ENCODE measurements at places on chromosomes 11 and 22.

GRCh38 chr11:70205049-70205725, 2.1 kb downstream of the FADD start:
- no peak for DNase-seq

DNA sequence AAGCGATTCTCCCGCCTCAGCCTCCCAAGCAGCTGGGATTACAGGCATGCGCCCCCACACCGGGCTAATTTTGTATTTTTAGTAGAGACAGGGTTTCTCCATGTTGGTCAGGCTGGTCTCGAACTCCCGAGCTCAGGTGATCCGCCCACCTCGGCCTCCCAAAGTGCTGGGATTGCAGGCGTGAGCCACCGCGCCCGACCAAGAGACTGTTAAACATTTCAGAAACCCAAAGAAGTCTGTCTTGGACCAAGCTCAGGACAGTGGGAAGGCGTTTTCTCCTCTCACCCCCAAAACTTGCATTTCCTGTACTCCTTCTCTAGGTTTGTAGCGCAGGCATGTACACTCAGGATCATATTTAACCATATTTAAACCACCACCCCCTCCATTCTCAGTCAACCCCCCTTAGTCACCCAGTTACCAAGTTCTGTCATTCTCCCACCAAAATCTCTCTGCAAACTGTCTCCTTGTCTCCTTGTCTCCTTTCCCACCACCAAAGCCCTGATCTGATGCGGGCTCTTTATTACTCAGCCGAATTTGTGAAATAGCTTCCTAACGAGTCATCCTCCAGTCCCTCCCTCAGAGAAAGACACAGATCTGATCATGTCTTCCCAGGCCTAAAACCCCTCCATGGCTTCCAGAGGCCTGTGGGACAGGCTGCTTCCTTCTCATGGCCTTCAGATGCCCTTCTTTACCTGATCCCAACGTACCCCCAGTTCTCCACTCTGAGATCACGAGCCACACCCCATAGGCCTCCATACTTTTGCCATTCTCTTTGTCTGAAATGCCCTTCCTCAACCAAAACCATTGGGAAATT, 29.0 kb upstream of the CREB3L1 start:
- no peak for DNase-seq

- no peak for DNase-seq
These were observed 75.6 kb upstream of the HORMAD2 start for GRCh38 chr22:30004694-30005093.

DNA sequence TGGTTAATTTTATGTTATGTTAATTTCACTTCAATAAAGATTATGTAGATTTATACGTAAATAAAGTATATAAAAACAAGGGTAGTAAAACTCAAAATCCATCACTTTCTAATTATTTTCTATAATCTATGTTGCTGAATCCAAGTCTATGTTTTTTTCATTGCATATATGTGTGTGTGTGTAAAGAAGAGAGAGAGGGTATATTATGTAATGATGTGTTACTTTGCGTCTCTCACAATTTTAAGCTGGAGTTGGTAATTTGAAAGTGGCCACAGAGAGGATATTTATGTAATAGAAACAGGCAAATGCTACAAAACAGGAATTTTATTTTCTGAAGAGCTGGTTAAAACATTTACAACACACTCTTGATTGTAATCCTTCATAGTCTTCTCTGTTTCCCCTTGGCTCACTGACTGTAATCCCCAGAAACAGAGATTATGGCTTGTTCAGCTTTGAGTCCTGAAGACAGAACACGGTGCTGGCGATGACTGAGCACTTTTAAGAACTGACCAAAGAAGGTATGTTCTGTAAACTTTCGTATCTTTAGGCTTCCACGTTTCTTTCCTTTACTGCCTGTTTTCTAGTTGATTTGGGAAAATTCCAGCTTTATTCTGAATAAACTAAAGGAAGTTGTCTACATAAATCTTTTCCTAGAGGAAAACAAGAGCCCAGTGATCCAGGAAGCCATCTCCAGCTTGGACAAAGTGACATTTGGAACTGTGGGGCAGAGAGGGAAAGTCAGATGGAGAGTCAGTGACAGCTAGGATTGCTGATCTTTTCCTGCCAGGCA, 43.6 kb downstream of the OR2AG2 start:
- DNase-seq: no peak

DNA sequence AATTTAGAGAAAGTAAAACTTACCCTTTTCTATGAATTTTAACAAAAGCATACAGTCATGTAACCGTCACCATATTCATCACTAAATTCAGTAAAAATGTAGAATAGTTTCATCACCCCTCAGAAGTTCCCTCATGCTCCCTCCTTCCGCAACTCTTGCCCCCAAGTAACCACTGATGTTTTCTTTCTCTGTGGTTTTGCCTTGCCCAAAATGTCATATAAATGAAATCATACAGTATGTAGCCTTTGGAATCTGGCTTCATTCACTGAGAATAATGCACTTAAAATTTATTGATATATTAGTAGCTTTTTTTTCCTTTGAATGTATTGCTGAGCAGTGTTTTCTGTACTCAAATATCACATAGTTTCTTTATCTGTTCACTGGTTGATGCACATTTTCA, 60.1 kb downstream of the DCUN1D5 start:
- no peak for DNase-seq

DNA sequence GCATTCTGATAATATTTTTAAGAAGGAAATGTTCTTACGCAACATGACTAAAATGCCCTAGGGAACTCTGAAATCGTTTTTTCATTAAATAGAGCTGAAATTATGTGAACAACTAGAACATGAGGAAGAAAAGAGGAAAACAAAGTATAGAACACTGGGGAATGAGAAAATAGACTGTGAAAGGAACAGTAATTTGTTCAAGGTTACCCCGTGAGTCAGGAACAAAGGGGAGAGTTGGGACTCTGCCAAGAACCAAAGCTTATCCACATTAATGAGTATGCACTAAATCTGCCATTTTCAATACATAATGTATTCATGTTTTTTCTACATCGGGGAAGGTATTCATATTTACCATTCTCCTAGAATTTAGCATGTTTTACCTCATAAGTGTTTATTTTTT, 961.8 kb upstream of the CCDC90B start:
- DNase-seq: no peak

GRCh38 chr11:82936261-82936660, 34.7 kb downstream of the DDIAS start:
- no peak for DNase-seq

DNA sequence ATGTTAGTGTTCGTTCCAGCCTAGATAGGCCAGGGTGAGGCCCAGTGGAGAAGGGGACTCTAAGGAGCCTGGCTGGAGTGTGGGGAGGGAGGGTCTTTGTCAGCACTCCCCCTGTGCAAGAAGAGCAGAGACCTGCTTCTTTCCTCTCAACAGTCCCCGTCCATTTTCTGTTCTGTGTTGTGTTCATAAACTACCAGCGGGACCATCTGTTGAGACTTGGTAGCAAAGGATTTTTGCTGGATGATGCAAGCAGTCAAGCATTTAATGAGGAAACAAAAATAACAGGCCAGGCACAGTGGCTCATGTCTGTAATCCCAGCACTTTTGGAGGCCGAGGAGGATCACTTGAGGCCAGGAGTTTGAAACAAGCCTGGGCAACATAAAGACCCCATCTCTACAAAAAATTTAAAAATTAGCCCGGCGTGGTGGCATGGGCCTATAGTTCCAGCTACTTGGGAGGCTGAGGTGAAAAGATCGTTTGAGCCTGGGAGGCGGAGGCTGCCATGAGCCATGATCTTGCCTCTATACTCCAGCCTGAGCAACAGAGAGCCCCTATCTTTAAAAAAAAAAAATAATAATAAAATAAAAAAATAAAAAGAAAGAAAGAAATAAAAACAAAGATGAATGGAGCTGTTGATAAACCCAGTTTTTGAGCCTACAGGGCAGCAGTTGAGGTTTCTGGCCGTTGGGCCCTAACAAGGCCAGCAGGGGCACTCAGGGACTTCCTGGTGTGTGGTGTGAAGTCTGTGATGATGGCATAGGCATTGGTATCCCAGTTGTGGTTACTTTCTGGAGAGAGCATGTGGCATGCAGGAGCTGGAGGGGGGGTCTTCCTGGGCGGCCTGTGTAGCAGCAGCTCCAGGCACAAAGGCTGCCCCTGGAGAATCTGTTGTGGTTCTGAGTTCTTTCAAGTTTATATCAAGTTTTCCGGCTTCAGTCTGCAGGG, 1.7 kb upstream of the TXNRD2 start:
- no peak for DNase-seq

DNA sequence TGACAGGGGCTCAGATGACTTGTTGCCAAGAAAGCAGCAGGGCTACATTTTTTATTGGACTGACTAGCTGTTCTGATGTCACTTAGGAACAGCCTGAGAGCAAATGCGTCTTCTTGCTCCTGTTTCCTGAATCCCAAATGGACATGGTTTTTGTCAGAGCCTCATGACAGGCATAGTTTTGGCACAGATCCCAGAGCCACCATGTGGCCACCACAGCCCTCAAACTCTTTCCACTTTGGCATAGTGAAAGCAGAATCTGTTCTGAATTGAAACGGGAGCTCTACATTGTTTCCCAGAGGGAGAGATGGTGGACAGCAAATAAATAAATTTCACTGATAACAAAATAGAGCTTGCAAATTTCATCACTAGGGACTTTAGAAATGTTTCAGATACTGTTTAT, 222.2 kb downstream of the C11orf87 start:
- peak; percentile 5 for DNase-seq

GRCh38 chr11:93908689-93909088, 58.3 kb upstream of the VSTM5 start:
- DNase-seq: no peak

- DNase-seq: no peak
These were observed 104.8 kb downstream of the ARHGAP42 start for GRCh38 chr11:100791860-100792259.

- no peak for DNase-seq
These were observed 6.6 kb downstream of the KLHL22 start for GRCh38 chr22:20488946-20489345.

DNA sequence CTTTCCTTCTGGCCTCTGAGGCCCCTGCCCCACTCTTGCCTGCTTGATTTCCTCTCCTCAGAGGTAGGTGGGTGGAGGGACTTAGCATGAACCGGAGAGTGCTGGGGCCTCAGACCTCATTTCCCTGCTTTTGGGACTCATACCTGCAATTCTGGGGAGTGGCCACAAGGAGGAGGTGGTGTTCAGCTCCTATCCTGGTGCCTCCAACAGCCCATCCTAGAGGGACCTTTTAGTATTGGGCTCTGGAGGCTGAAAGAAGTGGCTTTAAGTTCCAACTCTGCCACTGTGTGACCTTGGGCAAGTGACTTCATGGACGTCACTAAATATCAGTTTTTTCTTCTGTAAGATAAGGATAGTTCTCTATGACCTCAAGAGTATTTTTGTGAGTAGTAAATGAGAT, 98.6 kb downstream of the KIAA1671 start:
- peak; percentile 27 for DNase-seq
